ENCODE measurements at places on chromosomes 6 and 20. TPM values are rescaled to one million over a fixed set of nuclear protein-coding genes. Genes with fewer than 3 reads are reported as not detected.
A peak's percentile ranks its signal among the peaks of the same experiment; 100 is the strongest.

The POM121L2 gene
- total RNA-seq = not detected

The RBPJL gene
- total RNA-seq = not detected

The FITM2 gene
- total RNA-seq = 87.1 TPM

The BCKDHB gene
- 8.1 TPM for total RNA-seq

The PDE10A gene
- 3.6 TPM for total RNA-seq

The CRISP3 gene
- total RNA-seq = not detected

The PRPF6 gene
- 43.6 TPM for total RNA-seq

The OOEP gene
- total RNA-seq = not detected

The PI3 gene
- total RNA-seq = not detected

The SNX3 gene
- total RNA-seq = 159 TPM

The CD83 gene
- 2.1 TPM for total RNA-seq

The KIF25 gene
- total RNA-seq = not detected

GRCh38 chr6:22367346-22367745, 70.5 kb upstream of the PRL start:
- no peak for DNase-seq

DNA sequence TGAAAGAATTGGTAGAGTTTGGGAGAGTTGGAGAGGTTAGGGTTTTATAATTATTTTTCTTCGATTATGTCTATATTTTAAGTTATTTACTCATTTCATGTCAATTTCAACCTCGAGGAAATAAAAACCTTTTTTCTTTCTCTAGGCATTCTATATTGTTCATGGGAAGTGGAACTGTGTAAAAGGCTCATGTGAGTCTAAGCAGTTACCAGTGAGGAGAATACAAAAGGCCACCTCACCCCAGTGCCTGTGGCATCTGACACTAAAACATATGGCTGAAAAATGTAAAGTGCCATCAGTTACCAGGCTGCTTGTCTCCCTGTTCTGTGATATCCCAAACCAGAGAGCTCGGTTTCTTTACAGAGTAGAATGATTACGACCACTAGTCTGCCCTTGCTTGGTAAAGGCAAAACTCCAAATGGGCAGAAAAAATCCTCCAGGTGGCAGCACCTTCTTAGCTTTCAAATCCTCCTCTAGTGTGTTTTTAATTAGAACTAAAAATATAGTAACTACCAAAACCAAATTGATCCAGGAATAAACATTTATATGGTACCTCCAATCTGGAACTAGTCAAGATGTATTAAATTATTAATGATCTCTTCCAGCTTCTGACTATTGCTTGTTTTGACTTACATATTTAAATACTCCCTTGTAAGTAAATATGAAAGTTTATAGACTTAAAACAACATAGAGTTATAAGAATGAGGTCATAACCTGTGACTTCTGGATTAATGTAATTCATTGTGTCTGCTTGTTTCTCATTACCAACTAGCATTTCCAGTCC, 122.6 kb upstream of the MCHR2 start:
- no peak for DNase-seq

- no peak for DNase-seq
Measured at GRCh38 chr6:18598551-18599264, 211.6 kb downstream of the RNF144B start.

GRCh38 chr20:8293750-8294149, 161.7 kb downstream of the PLCB1 start:
- no peak for DNase-seq

- no peak for DNase-seq
Measured at GRCh38 chr6:79941489-79942151, 5.7 kb downstream of the ELOVL4 start.

GRCh38 chr6:53293691-53294090, 55.1 kb downstream of the ELOVL5 start:
- no peak for DNase-seq

DNA sequence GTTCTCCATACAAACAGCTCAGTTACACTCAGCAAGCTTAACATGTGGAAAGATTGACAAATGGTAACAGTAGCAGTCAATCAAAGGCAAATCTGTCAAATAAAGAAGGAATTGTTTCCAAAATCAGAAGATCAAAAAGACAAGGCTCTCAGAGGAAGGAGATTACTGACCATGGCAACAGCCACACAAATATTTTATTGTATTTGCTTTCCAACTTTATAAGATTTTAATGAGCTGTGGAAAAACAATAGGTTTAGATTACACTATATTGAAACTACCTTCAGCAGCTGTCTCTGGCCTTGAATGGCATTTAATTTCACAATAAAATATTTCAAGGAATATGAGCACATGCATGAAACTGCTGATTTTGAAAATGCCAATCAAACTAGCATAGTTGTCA, 1143.9 kb upstream of the GJE1 start:
- DNase-seq = no peak

GRCh38 chr20:38609815-38610214, 8.2 kb downstream of the ARHGAP40 start:
- DNase-seq = no peak

GRCh38 chr6:141744971-141745370, 387.8 kb upstream of the GJE1 start:
- DNase-seq = no peak

DNA sequence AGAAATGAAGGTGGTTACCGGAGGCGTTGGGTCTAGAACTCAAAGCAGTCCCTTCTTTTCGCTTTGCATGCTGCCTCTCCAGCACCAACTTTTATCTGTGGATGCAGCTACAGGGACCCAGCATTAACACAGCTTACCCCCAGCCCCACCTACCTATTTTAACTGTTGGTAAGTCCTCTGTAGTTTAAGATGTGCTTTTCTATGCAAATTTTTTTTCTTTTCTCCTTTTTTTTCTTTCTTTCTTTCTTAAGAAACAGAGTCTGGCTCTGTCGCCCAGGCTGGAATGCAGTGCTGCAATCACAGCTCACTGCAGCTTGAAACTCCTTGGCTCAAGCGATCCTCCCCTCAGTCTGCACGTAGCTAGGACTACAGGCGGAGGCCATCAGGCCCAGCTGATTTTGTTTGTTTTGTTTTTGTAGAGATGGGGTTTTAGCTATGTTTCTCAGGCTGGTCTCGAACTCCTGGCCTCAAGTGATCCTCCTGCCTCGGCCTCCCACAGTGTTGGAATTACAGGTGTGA, 6.5 kb upstream of the USP45 start:
- DNase-seq = peak; percentile 64

- DNase-seq = no peak
Measured at GRCh38 chr6:81700414-81700813, 52.1 kb downstream of the TENT5A start.

Measured in right atrium auricular region (tissue), 2 donors.